ENCODE measurements at places on chromosomes 7 and 10.

DNA sequence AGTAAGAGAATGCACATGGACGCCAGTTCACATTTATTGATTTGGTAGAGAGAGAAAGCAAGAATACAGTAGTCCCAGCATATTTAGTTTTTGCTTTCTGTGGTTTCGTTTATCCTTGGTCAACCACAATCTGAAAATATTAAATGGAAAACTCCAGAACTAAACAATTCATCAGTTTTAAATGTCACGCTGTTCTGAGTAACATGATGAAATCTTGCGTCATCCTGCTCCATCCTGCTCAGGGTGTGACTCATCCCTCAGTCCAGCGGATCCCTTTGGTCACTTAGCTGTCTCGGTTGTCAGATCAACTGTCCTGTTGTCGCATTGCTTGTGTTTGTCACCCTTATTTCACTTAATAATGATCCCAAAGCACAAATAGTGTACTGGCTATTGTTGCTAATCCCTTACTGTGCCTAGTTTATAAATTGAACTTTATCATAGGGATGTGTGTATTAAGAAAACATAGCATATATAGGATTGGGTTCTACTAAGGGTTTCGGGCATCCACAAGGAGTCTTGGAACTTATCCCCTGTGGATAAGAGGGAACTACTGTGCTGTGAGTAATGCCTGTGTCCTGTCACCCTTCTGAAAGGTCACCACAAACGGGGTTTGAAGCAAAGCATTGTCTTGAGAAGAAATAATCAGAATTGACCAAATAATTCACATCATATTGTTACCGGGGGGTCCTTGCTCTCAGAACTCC lies 73.6 kb downstream of the OTUD1 start:
- DNase-seq = no peak

DNA sequence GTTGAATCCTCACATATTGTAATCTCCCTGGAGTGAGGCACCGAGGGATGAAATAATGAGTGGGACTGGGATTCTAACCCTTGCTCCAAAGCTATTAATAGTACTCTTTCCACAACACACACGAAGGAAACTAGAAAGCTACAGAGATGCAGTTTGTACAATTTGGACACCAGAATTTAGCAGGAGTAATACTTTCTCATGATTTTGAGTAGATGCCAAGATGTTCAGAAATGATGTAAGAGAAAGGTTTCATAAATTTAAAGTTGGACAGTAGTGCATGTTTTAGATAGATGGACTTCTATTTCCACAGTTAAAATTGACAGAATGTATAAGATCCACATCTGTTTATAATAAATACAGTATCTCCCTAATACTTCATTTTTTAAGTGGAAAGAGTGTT lies 46.5 kb downstream of the PRR15 start:
- DNase-seq = no peak

DNA sequence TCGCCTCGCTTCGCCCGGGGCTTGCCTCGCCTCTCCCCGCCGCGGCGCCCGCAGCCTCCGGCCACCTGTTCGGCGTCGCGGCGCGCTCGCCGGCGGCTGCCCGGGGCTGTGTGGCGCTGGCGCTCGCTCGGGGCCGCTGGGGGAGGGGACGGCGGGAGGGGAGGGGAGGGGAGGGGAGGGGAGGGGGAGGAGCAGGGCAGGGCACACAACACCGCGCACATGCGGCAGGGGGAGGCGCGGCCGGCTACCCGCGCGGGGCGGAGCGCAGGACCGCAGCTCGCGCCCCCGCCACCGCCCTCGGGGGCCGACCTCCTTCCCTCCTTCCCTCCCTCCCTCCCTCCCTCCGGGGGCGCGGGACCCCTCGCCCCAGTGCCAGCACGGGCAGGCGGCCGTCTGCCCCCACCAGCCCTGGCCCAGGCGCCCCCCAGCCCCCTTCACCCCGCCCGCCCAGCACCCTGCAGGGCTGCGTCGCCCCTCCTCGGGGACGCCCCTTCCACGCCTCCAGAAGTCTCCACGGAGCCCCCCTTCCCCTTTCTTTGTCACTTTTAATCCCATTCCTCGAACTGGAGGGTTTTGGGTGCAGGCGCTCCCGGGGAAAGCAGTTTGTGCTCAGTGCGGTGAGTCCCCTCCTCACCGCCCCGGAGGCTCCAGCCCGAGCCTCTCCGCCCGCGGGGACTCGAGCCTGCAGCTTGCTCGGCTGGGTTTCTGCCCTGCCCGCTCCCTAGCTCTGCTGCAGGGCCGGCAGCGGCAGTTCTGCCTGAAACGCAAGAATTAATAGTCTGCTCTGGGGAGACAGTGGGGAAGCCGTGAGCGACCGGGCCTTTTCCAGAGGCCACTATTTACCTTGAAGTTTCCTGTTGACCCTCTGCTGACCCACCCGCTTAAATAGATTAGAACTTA lies at the start of gene PARD3:
Gene PARD3, minus strand, starts transcription at position 112 of the 900 bp plus-strand sequence. CDS start 301 bp downstream, outside the sequence.
- no peak for DNase-seq

DNA sequence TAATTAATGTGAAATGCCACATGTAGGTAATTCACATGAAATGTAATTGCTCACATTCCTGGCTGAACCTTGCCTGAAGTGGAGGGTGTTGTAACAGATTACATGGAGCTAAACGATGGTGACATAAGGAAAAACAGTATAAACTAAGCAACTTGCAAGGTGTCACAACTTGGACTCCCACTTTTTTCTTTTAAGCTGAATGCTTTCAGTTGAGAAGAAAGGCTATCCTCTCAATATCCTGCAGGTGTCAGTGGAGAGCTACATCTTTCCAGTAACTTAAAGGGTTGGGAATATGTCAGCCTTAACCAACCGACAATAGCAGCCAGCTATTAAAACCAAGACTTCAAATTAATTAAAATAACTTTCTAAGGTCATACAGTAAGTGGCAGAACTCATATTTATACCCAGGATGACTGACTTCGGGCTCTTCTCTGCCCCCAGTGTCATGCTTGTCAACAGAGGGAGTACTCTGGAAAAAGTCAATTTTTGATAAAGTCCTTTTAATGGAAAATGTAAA lies 33.7 kb downstream of the NRBF2 start:
- DNase-seq = no peak

DNA sequence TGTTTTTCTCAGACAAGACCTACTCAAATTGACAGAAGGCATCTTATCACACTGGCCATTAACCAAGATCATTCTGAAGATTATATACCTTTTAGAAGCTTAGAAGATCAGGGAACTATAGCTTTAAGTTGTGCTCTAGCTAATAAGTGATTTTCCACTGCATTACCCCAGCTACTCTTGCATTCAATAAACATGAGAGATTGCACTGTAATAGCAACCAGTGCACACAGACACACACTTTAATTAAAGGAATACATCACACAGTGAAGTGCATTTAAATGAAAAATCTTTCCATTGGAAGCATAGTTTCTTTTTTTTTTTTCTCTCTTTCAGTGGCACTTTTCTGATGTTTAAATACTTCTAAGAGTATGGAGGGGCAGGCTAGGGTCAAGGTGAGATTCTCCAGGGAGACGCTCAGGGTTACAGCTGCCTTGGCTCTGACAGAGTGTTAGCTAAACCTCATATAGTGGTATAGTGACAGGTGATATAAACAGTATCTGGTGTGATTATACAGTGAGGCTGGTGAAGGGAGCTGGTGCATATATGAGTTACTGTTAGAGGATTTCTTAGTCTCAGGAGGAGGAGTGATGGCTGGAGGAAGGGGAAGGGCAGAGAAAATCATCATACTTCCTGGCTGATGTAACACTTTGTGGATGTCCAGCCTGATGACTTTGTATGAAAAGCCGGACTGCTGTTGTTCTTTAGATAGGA lies 369.5 kb downstream of the SORCS3 start:
- DNase-seq = no peak

DNA sequence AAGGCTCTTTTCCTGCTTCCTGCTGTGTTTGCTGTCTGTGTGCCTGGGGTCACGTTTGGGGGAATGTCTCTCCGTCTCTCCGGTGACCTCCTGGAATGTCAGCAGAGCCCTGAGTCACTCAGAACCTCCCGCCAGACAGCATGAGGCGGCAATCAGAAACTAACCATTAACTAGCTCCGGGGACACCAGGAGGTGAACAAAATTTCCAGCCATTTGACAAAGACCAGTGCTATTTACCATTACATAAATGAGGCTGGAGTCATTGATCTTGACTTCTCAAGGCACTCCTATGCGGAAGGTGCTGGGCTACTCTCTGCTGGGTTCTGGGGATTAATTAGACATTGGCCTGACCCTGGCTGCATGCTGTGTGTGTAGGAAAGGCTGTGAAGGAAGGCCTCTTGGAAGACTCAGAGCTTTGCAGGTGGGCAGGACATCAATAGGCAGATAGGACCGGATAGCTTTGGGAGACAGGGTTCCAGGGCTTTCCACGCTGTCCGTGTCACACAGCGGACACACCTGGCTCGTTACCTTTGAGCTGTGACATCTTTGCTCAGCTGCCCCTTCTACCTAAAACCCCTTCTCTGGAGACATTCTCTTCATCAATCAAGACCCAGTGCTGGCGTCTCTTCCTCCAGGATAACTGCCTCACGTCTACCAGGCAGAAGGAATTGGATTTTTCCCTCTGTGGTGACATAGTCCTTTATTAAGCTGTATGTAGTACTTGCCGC lies 77.0 kb downstream of the PFKFB3 start:
- no peak for DNase-seq

DNA sequence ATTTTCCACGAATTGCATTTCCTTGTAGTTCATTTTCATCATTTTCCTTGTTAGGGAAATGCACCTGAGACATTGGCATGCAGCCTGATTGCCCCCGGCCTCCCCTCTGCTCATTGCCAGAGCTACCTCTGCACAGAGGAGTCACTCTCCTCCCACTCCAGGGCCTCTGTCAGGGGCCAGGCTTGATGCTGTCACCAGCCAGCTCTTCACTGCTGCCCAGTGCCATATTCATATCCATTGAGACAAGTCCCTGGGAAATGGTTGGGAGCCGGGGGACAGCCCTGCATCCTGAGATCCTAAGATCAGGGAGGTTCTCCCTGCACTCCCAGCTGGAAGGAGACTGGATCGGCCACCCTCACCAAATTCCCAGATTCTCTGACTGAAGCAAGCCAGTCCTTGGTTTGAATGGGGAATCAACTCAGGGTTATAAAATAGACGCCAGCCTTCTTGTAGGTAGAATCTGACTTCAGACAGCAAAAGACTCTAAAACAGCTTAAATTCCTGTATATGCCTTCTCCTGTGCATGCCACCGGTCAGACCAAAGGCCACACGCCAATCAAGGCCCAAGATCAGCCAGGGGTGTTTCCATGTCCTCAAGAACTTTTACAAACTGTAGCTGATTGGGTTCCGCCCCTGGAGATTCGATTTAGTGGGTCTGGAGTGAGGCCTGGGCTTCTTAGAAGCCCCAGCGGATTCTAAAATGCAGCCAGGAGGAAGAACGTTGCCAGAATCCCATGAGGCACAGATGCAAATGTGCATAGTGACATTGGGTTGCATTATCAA lies 86.5 kb downstream of the PARP12 start:
- DNase-seq = no peak

DNA sequence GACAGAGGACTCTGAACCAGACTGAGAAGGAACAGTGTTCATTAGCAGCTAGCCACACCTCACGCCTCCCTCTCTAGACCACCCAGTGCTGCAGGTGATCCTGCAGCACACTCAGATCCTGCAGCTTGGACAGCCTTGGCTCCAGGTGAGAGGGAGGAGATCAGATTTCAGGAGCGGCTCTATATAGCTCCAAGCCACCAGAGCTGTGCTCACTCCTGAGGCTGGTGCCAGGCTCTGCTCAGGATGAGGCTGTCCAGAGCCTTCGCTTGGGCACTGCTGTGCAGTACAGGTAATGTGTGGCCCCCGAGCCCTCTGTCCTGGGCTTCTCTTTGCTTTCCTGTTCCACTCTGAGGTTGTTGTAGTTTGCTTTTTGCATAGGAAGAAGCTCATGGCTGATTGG lies 42.4 kb downstream of the C10orf120 start:
- no peak for DNase-seq

- DNase-seq = no peak
Observed at GRCh38 chr7:102973096-102973802, 60.4 kb downstream of the LRRC17 start.

- no peak for DNase-seq
Observed at GRCh38 chr10:24993237-24993958, 22.6 kb downstream of the ENKUR start.

GRCh38 chr10:123479640-123480039 lies 186.5 kb upstream of the GPR26 start:
- no peak for DNase-seq

GRCh38 chr7:151383638-151384351 lies 26.0 kb downstream of the WDR86 start:
- no peak for DNase-seq

DNA sequence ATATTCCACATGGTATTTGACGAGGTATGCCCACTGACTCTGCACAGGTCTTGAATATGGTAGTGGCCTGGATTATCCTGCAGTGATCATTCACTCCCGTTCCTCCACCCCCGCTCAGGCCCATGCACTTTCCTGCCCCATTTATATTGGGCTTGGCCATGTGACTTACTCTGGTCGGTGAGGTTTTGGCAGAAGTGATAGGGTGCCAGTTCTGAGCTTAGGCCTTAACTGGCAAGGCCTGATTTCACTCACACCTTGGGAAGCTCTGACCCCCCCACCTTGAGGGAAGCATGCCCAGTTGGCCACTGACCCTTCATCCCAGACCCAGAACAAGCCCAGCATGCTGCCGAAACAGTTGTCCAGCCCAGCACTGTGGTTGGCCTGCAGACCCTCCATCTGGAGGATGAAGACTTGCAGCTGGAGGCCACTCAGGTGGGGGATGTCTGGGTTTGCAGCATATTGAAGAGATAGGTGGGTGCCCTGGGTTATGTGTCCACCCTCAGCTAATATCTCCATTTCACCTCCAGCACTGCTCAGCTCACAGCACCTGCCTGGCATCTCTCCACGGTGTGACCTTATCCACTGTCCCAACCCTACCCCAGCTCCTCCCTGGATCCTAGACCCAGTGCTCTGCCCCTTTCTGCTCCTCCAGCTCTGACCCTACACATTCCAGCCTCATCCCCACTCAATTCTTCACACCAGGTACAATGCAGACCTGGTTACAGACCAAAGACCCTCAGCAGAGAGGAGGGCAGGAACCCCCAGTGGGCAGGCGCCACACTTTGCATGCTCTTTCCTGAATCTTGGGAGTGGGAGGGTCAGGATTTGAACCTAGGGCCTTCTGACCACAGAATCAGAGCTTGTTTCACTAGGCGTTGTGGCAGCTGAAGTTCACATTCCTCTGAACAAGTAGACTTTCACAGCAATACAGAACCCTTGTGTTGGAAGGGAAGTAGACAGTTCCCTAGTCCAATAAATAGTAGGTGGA lies 138.1 kb upstream of the CHST15 start:
- no peak for DNase-seq

- DNase-seq = no peak
Observed at GRCh38 chr10:131500892-131501291, 189.4 kb upstream of the TCERG1L start.

Measured in cortex of kidney (tissue), 1 donor.